ENCODE measurements at places on chromosomes 12 and 14. TPM values are rescaled to one million over a fixed set of nuclear protein-coding genes. Genes with fewer than 3 reads are reported as not detected.

Gene FAM90A1
- total RNA-seq, result not detected

DNA sequence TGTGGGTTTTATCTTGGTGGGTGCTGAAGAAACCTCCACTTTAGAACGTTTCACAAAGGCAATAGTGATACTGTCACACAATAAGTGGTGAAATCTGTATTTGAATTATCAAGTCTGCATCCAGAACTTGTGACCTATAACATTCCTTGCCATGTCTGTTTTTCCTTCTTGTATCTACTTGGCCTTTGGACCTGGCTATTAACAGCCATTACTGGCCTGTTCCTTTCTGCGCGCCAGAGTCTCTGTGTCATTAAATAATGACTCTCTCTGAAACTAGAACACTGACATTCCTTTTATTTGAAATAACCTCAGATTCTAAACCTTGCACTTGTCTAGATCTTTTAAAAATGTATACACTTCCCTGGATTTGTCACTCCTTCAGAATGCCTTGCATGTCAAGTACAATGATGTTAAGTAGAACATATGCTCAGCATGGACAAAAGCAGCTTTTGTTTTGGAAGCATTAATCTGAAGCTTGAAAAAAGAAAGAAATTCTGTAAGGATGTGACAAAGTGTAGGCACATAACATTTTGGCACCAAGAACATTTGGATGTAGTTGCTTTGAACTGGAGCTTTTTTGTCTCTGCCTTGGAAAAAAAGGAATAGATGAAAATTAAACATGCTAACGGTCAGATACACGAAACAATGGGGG is 95.5 kb upstream of the RPL10L start:
- no peak for DNase-seq

DNA sequence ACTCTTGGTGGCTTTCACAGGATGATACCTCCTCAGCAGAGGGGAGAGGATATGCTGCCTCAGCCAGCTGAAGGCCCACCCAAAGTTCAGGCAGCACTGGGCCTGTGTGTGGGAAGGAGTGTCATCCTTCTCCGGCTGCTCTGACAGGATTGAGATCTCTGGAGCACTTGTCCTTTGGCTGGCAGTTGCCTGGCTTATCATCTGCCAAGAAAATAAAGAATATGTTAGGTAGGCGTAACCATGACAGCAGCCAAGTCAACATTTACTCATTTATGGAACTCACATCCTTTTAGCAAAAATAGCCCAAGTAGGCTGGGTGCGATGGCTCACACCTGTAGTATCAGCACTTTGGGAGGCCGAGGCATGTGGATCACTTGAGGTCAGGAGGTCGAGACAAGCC is 68.5 kb downstream of the PPFIBP1 start:
- peak; percentile 97 for DNase-seq

DNA sequence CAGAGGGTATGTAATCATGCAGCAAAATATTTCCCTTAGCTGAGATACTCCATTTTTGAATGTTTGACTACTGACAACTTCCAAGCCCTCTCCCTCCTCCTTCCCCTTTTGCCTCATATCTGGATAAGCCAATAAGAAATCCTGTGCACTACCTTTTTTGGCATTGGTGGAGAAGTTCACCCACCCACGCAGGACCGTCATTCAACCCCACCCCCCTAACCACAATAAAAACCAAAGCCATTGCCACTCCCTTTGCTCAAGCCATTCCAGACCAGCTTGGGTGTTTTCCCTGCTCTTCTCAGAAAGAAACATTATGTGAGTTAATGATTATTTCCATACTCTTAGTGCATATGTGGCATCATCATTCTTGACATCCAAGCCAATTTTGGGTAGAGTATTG is 176.7 kb downstream of the PTPN11 start:
- DNase-seq, result no peak

- DNase-seq, result no peak
Measured at GRCh38 chr12:68237078-68237477, 11.5 kb upstream of the IL26 start.

DNA sequence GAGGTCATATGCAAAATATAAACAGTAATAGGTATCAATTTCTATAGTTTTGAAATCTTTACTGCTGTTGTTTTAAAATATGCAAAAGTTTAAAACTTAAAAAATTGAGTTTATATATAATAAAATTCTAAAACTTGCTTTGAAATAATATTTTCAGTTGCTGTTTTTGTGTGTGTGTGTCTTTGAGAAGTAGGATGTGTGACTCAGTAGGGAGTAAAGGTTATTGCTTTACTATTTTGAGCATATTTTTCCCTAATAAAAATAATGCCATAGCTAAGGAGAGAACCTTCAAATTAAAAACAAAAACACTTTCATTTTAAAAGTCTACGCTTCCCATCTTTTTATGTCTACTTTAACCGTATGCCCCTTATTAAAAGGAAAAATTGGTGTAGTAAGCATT is 238.1 kb downstream of the FBXL14 start:
- no peak for DNase-seq

DNA sequence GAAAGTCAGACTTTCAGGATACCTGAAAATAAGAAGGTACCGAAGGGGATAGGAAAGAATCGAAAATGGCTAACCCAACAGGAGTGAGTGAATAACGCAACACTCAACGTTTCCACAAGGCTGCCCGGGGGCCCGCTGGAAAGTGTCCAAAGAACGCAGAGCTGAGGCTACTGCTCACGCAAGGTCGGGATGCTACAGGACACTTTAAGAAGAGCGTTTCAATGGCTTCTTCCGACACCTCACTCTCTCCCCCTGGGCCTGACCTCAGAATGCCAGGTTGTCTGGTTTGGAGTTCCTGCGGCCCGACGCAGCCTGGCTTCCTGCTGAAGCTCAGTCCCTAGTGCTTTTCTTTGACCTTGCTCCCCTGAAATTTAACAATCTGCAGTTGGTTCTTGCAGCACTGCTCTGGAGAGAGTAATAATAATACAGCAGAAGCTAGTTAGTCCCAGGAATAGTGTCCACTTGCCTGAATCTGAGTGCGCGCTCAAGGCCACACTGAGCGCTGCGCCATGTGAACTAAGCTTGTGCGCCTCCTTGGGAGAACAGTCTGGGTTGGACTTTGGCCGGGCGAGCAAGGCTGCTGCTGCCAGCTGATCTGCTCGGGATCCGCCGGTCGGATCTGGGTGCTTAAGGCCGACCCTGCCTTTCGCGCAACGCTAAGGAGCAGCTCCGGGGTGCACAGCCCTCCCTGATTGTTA is 2.0 kb upstream of the ALX1 start:
- no peak for DNase-seq

DNA sequence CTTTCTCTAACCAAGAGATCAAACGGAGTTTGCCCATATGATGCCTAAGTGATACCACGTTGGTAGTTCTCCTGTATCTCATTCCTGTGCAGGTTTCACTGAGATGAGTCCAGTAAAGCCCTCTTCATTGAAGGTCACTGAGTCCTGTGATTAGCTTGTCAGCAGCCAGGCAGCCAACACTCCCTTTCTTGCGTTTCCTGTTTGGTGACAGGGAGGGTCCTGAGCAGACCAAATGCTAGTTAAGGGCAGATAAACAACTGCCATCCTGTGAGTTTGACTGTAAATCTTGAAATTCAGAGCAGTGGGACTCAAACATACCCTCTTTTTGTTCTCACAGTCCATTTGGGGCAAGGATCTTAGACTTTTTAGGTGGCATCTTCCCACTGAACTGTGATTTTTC is 39.4 kb downstream of the ZNF641 start:
- no peak for DNase-seq

Gene AP5M1
- total RNA-seq, result 11.6 TPM

Gene SRRM4
- not detected for total RNA-seq

Gene POTEM
- not detected for total RNA-seq

DNA sequence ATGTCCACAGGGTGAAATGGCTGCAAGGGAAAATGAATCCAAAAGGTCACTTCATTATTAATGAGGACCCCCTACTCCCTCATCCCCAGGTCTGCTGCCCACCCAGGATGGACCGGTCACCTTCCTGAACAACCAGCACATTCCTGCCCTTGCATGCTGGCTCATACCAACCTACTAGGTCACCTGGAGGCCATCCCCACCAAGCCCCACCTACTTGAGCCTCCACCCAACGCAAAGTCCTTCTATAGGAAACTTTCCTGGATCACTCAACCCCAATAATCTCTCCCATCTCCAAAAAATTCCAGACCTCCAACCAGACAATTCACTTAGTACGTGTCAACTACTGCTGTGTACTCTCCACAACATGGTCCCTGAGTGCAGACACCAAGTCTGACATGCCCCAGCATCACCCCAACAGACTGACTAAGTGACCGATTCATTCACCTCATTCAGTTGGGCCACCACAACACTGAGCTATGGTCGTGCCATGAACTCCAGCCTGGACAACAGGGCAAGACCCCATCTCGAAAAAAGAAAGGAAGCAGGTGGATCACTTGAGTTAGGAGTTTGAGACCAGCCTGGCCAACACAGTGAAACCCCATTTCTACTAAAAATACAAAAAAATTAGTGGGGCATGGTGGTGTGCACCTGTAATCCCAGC is 18.1 kb downstream of the CLMN start:
- no peak for DNase-seq

DNA sequence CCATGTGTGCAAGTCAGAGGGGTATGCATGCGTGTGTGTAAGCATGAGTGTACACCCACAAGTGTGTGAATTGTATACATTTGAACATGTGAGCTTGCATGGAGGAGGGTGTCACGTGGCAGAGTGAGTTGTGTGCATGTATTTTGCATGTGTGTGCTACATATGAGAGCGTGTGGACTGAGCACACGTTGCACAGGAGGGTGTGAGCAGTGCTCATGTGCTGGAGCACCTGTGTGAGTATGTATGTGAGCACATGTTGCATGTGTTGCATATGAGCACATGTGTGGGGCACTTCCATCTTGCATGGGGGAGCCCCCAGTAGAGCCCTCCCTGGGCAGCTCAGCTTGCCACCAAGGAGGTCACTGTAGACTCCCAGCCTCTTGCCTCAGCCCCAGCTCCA is 180.2 kb upstream of the MYL2 start:
- no peak for DNase-seq

DNA sequence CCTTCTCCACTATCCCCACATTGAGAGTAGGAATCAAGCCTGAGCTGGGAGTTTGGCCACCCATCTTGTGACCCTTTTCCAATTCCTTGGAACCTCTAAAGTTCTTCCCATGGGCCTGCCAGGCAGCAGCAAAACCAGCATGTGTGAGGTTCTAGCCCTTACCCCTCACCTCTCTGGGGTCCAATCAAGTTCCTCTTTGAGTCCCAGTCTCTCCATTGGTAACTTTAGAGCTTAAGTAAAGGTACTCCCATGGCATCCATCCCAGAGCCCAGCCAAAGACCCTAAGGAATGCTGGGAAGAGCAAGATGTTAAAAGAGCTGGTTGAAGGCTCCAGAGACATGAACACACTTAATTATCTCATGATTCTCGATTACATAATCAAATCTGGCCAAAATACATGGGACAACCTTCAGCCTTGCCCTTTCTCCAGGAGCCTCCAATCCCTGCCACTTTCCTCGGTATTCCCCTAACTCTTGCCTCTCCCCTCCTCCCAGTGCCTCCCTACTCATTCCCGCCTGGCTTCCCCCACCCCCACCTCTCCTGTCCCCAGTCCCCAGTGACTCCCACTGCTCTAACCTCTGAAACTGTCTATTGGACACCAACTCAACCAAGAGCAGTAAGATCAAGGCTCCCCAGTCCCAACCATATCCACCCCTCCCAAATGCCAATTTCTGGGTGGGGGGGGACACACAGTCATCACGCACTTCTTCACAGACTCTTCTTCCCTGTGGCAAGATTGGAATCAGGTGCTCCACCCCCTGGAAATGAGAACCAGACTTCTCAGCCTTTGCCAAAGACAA is 4.8 kb upstream of the TNS2 start:
- DNase-seq, result no peak

DNA sequence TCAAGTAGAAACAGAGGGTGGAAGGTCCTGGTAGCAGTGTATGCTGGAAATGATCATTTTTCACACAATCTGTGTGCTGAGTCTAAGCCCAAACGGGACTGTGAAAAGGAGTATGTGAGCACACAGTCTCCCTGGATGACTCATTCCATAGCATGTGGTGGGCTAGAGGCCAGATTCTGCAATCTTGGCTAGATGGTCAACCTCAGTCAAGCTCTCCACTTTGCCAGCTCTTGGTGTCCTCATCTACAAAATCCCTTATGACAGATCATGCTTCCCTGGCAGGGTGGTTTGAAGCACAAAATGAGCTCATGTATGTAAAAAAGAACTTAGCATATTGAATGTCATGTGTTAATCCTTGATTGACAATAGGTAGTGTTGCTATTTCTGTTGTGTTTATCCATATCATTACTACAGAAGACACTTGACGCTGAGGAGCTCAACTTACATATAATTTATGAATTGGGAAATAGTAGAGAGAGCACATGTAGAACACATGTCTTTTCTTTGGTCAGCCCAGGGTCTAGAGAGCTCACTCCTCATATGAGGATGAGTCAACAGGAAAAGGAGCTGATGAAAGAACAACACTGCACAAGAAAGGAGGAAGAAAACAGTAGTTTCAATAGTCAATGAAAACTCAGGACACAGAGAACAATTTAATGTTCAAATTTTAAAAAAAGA is 517.5 kb downstream of the BCL11B start:
- DNase-seq, result peak; percentile 76

DNA sequence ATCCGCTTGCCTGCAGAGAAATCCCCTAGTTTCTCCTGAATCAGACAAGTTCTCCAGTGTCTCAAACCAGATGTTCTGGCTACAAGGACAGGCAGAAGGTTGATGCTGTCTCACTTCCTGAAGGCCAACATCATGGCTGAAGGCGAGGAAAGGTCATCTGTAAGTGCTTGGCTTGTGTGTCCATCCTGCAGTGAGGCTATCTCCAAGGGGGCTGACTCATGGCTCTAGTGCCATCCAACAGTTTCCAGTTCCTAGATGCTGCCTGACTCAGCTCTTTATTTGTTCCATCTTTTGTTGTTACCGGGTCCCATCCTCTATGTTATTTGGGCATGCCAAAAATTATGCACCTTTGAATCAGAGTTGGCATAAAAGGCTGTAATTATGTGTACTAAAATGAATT is 232.1 kb upstream of the TBX3 start:
- no peak for DNase-seq

Gene DDIT3
- 213 TPM for total RNA-seq

All from bronchial epithelial cell (primary cell).